ENCODE measurements at places on chromosomes 11 and 22.
A peak's percentile ranks its signal among the peaks of the same experiment; 100 is the strongest.

- DNase-seq, result peak; percentile 8
These were observed 404.5 kb downstream of the ETS1 start for GRCh38 chr11:128182844-128183243.

- DNase-seq, result no peak
These were observed 39.3 kb upstream of the TP53I11 start for GRCh38 chr11:44989831-44990566.

GRCh38 chr11:65817312-65817834 is 16.4 kb upstream of the SNX32 start:
- no peak for DNase-seq

DNA sequence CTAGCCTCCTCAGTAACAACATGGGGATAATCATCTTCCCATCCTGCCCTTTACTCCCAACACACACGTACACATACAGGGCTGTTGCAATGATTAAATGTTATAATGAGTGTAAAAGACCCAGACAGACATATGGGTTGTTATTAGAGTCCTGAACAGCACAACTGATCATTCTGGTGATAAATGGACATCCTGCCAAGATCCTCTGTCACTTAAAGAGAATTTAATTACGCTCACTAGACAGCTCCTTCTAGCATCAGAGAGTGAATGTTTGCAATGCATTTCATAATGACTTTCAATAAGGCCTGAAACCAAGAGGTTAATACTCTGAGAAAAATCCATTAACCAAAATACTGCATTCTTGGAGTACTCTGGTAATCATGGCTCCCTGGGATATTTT is 115.8 kb downstream of the KCNC1 start:
- peak; percentile 3 for DNase-seq

DNA sequence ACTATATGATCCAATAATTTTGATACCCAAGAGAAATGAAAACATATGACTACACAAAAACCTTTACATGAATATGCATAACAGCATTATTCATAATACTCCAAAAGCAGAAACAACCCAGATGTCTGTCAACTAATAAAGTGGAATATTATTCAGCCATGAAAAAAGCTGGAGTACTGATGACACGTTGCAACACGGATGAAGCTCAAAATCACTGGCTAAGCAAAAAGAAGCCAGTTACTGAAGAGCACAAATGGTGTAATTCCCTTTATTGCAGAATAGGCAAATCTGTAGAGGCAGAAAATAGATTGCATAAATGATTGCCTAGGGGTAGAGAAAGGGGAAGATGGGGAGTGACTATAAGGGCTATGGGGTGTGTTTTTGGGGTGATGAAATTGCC is 117.6 kb upstream of the FGF3 start:
- DNase-seq, result no peak

DNA sequence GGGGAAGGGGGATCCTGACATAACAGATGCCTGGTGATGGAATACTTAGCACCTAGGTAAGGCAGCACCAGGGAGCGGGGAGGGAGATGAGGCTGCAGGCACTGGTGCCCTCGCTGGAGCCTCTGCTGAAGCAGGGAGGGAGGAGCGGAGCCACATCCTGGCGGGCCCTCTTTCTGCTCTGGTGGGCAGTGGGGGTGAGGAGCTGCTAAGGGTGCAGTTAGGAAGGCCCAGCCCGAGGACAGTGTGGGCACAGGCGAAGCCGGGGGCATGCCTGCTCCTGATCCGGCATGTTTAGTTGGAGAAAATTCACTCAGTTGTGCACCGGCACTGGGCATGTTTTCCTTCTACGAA is 83.9 kb downstream of the MED15 start:
- no peak for DNase-seq

GRCh38 chr11:61747192-61747966 is 5.1 kb upstream of the MYRF start:
- DNase-seq, result peak; percentile 51

- DNase-seq, result no peak
These were observed 7.1 kb downstream of the LARGE2 start for GRCh38 chr11:45929486-45930030.

GRCh38 chr11:118142081-118142480 is 10.5 kb downstream of the SCN4B start:
- DNase-seq, result no peak

DNA sequence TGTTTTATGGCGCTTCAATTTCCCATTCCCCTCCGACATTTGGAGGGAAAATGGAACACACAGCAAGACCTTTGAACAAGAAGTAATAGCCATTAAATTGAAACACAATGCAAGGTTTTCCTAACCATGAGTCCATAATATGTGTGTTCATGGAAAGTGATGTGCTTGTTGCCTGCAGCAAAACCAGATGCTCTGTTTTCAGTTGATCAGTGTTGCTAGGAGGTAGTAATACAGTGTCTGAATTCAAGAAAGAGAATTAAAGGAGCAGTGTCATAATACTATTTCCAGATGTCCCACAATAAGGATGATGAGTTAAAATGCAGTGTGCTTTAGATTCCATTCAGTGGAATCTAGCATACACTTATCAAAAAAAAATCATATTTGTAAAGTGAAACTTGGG is 637.4 kb upstream of the API5 start:
- DNase-seq, result no peak

DNA sequence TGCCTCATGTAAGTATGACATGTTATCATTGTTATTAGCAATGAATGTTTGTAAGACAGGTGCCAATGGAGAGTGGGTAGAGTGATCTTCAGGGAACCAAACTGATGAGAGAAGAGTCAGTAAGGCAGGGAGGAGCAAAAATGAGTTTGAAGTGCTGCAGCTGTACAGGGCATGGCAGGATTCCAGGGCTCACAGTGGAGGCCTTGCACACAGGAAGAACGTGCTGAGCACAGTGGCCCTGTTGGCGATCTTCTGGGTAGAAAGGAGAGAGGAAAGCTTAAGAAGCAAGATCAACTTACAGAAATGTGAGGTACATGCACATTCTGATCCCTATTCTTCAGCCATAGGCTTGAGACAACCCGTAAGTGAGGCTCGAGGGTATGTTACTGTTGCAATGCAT is 219.3 kb upstream of the TMEM45B start:
- DNase-seq, result no peak

DNA sequence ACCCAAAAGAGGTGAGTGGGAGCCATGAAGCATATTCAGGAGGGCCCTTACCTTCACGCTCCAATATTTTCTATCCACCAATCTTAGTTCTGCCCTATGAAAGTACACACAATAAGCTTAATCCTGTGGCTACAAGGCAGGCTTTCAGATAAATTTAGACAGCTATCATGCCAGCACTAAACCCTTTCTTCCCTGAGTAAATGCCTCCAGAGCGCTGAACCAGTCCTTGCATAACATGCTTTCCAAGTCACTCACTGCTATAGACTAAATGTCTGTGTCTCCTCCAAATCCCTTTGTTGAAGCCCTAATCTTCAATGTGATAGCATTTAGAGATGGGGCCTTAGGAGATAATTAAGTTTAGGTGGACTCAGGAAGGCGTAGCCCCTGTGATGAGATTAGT is 50.3 kb upstream of the FIBIN start:
- no peak for DNase-seq

GRCh38 chr11:92382311-92382710 is 157.7 kb downstream of the FAT3 start:
- DNase-seq, result no peak

- DNase-seq, result no peak
These were observed 14.4 kb downstream of the SNAP29 start for GRCh38 chr22:20873214-20873613.

DNA sequence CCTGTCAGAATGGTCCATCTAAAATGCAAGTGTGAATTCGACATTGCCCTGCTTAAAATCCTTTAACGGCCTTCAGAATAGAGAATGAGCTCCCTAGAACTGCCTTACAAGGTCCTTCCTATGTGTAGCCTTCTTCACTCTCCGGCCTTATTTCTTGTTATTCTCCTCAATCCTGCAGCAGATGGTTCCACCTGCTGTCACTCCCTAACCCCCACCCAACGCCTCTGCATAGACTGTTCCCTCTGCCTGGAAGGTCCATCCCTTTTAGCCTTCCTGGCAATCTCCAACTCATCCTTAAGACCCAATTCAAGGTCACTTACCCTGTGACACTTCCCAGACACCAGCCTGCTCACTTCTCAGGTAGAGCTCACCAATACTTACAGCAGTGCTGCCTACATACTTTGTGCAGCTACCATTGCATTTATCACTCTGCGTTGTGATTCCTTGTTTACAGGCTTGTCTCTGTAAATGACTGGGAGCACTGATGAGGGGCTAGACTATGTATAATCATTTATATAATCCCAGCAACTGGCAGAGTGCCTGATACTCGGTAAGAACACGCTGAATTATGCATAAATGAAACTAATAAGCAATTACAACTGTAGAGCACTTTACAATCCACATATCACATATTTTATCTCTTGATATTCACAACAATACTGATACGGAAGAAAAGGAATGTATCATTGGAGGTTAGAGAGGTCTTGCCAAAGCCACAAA is 58.9 kb downstream of the CLPB start:
- DNase-seq, result no peak

DNA sequence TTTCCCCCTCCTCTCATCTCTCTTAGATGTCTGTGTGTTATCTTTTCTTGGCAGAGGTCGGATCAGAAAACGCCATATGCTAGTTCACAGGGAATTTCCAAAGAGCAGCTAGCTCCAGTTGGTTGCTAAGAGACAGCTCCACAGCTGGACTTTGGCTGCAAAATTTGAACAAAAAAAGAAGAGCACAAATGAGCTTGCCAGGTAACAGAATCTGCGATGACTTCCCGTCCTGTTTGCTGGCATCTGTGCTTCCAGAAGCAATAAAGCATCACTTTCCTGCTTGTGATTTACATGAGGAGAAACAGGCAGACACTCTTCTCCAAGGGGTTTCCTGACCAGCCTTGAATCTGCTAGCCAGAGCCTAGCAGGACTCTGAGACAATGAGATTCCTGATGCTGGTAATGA is 596.0 kb upstream of the B3GAT1 start:
- DNase-seq, result no peak

GRCh38 chr22:48353116-48353947 is 1474.3 kb downstream of the BRD1 start:
- DNase-seq, result no peak

GRCh38 chr11:96082936-96083335 is 159.0 kb upstream of the MTMR2 start:
- DNase-seq, result no peak

DNA sequence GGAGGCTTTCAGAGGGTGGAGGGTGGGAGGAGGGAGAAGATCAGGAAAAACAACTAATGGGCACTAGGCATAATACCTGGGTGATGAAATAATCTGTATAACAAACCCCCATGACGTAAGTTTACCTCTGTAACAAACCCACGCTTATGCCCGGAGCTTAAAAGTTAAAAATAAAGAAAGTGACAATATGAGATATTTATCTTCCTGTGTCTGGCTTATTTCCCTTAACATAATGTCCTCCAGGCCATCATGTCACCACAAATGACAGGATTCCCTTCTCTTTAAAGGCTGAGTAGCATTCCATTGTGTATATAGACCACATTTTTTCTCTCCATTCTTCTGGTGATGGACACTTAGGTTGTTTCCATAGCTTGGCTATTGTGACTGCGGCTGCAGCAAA is 79.5 kb downstream of the BARX2 start:
- DNase-seq, result no peak

- no peak for DNase-seq
These were observed 271.8 kb downstream of the TBC1D22A start for GRCh38 chr22:47034076-47034808.

DNA sequence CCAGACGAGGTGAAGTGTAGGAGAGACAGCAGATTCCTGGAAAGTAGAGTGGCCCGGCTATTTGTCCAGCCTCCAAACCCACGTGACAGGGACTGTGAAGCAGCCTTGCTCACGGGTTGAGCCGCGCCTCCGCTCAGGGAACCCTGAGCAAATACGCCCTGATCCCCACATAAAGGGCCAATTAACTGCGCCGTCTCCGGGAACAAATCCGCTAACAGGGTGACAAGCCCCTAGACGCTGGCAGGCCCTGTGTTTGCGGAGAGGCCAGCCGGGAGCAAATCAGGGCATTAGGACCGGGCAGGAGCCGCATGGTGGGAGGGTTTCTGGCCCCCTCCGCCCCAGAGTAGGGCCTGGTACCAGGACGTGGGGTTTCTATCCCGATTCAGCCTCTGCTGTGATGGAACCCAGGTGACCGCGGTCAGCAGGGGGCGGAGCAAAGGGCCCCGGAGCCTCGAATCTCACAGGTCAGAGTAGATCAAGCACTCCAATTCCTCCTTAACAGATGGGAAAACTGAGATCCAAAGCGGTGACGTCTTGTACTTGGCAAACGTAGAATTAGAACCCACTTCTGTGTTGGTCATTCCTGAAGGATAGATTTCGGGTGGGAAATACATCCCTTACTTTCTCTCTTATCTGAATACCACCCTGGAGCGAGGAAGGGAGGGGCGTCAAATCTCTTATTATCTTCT is 2.0 kb upstream of the ROBO3 start:
- peak; percentile 70 for DNase-seq

- DNase-seq, result no peak
These were observed 20.7 kb downstream of the SLN start for GRCh38 chr11:107691000-107691750.

DNA sequence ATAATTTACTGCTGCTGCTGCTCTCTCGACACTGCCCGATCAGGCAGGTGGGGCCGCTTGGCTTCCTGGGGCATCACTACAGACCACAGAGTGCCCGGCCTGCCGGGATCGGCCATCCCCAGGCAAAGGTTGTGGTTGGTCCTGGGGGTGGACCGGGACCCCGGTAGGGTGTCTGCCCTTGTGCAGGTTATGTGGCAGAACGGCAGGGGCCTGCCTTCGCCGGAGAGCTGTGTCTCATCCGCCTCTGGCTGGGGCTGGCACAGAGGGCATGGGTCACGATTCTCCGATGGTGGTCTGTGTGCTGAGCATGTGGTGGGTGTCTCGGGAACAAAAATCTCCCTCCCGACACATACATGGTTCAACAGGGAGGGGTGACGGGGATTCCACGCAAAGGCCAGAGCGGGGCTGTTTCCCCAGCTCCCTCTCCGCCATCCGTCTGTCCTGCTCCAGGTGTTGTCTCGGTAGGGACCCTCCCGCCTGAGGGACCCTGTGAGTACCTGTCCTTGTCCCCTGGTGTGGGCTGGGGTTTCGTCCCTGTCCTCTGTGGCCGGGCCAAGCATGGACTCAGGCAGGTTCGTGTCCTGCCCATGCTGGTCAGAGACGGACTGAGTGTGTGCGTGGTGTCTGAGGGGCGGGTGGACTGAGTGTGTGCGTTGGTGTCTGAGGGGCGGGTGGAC is 7.8 kb downstream of the GRAMD4 start:
- DNase-seq, result no peak

DNA sequence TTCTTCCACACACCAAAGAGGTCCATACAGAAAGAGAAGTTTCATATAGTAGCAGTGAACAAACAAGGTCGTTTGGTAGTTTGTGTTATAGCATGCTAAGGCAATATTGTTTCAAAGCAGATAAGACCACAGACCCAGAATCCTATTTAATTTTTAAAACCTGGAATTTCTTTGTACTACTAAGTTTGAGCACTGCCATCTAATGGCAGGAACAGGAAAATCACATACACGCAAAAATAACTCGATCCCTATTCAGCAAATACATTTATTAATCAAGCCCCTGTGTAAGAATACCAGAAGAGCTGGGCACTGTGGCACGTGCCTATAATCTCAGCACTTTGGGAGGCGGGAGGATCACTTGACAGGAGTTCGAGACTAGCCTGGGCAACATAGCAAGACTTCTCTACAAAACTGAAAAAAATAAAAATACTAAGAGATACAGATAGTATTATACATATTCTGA is 2.9 kb upstream of the BTBD10 start:
- DNase-seq, result peak; percentile 30

Measured in NCI-H1417 (cell line).